ENCODE measurements at places on chromosomes 3 and 15.
A peak's percentile ranks its signal among the peaks of the same experiment; 100 is the strongest.

DNA sequence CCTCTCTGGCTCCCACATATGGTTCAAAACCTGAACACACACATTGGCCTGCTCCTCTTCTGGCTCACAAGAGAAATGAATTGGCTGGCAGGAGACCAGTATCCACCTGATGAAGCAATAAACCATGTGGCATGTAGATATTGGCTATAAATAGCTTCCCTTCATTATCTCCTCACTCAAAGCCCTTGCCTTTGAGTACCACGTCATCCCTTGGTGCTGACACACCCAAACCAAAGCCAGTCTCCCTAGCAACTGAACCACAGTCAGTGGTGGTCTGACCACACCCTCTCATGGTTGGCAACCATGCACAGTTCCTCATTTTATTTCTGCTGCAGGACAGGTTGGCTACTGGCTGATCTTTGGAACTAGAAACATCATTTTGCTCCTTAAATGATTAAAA lies 98.8 kb downstream of the ZNF621 start:
- DNase-seq = peak; percentile 38

DNA sequence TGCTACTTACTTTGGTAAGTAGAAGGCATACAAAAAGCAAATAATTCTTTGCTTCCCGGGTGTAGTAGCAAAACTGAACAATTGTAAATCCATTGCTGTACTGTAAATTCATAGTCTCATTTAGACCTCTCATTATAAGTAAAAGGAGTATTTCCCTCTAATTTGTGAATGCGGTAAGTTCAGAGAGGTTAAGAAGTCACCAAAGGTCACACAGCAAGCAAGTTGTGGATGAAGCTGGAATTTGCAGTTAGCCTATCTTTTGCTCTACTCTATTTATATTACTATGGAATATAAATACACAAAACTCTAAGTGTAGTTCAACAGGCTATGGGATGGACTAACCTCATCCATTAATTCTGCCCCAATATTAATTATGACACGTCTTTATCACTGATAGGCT lies 508.3 kb downstream of the MCTP2 start:
- no peak for DNase-seq

DNA sequence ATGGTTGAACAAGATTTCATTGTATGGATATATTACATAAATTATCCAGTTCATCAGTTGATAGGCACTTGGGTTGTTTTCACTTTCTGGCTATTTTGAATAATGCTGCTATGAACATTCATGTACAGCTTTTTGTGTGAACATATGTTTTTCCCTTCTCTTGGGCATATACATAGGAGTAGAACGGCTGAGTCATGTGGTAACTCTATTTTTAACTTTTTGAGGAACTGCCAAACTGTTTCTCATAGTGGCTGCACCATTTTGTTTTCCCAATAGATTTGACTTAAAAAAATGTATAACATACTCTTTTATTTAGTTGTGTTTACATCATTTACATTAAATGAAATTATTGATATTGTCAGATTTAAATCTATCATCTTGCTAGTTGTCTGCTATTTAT lies 28.8 kb upstream of the RFX7 start:
- no peak for DNase-seq

DNA sequence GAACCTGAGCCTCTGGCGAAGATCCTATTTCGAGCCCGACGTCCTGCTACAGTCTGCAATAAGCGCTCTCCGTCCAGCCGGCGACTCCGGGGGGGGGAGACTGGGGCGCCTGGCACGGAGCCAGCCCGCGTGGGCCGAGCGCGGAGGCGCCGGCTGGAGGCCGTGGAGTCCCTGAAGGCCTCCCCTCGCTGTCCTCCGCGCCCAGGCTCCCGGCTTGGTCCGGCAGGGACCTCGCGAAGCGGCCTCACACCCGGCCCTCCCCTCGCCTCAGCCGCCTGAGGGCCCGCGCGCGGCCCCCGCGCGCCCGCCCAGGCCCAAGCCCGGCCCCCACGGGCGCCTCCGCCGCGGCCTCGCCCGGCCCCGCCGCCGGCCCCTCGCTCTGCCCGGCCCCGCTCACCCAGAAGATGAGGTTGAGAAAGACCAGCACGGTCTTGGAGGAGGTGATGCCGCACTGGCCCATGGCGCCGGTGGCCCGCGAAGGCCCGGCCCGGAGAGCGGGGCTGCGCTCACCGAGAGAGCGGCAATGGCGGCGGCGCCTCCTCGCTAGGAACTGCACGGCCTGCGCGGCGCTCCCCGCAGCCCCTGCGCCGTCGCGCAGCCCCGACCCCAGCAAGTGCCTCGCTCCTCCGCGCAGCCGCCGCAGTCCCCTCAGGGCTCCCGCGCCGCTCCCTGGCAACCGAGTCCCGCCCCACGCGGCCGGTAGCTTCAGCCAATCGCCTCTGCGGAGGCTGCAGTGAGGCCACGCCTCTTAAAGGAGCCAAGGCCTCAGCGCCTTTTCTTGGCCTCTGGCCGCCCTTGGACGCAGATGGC lies at the start of gene TSPAN3:
TSS of gene TSPAN3 (minus strand) at position 615 of the 810 bp plus-strand sequence. CDS start at position 460, 155 bp downstream.
- peak; percentile 84 for DNase-seq

GRCh38 chr15:34233614-34234013 lies 8.8 kb downstream of the EMC4 start:
- DNase-seq = no peak

DNA sequence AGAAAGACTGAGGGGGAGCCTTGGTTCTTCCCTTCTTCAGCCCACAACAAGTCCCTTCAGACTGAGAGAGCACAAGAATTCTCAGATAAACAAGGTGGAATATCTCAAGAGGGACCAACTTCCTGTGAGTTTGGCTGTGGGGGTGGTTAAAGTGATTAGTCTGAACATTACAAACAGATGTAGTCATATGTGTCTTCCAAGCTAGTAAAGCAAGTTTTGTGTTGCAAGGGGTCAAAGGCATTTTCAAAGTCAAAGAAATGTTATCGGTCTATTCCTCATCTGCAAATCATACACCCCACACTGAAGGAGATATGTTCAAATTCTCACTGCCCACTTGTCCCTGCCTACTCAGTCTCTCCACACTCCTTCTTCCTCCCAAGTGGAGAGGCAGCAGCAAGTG lies 242.5 kb downstream of the FAM43A start:
- DNase-seq = no peak

GRCh38 chr15:70192490-70192889 lies 94.8 kb upstream of the TLE3 start:
- no peak for DNase-seq

DNA sequence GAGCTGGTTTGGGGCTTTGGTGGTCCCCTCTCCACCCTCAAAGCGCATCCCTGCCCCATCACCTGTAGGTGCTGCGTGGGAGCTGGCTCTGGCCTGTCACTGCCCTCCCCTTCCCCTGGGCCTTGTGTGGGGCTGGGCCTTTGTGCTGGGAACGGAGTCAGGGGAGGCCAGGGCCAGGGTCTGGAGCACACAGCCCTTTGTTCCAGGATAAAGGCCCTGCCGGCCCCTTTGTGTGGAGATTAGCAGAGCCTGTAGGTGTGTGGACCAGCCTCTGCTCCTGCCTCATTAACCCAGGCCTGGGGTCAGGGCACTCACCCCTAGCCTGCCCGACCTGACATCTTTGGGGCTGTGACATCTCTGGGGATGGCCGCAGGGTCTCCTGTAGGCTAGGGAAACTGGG lies 8.9 kb downstream of the EPHB3 start:
- no peak for DNase-seq

- no peak for DNase-seq
Measured at GRCh38 chr3:50123394-50124051, 31.6 kb upstream of the SEMA3F start.

DNA sequence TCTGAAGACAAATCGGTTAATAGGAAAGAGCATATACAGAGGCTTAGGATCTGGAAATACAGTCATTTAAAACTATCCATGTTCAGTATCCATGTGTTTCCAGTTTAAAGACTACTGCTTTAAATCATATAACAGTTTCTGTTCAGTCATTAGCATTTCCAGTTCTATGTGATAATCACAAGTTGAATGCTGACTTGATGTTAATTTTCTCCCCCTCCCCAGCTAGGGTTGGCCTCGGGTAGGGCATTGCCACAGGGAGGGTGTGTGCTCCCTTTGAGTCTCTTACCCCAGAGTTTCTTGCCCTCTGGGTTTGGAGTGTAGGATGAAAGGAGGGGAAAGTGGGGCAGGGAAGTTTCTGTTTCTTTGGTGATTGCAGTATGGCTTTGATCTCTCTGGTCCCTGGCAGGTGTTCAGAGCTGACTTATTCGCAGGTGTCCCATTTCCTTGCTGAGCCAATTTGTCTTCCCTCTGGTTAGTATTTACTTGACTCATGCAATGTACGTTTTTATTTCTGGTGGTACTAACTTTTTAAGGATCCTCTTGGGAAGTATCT lies 86.3 kb downstream of the SH3GL3 start:
- no peak for DNase-seq

DNA sequence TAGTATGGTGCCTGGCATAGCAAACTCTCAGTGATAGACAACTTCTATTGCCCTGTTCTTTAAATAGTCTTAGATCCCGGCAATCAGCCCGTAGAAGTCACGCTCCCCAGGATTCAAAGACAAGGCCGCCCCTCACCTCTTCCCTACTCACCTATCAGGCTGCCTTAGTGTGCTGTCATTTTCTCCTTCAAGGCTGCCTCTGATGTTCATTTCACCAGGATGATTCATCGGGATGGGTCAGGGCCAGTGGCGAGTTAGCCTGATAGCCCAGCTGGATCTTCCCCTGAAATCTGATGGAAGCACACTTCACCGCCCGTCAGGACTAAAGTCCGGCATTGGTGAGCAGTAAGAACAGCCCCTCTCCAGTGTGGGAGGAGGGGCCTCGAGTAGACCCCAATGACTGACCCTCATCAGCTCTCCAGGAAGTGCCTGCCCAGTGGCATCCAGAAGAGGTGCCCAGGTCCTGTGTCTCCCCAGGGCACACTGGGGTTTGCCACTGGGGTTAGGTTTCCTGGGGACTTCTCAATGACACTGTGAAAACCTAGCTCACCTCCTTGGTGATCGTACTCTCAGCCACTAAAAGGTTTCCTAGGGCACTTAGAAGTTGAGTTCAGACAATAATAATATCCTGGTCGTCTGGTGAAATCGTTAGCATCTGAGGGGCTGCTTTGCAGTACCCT lies 37.5 kb downstream of the TPM1 start:
- DNase-seq = no peak

- DNase-seq = no peak
Measured at GRCh38 chr3:48240000-48240963, 622 bp upstream of the ZNF589 start.

DNA sequence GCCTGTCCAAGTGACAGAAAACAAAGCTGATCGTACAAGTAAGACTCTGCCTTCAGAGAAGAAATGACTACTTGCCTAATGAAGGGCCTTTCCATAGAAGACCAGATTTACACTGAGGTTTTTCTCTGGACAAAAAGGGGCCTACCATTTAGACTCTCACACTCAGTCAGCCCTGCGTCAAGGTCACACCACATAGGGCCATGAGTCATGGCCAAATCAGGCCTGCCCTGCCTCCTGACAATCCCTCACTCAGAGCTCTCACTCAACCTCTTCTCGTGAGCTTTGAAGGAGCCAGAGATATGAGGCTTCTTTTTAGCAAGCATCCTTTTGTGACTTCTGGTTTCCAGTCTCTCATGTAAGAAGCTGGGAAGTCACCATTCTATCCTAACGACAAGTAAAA lies 68.1 kb upstream of the NMNAT3 start:
- peak; percentile 21 for DNase-seq

DNA sequence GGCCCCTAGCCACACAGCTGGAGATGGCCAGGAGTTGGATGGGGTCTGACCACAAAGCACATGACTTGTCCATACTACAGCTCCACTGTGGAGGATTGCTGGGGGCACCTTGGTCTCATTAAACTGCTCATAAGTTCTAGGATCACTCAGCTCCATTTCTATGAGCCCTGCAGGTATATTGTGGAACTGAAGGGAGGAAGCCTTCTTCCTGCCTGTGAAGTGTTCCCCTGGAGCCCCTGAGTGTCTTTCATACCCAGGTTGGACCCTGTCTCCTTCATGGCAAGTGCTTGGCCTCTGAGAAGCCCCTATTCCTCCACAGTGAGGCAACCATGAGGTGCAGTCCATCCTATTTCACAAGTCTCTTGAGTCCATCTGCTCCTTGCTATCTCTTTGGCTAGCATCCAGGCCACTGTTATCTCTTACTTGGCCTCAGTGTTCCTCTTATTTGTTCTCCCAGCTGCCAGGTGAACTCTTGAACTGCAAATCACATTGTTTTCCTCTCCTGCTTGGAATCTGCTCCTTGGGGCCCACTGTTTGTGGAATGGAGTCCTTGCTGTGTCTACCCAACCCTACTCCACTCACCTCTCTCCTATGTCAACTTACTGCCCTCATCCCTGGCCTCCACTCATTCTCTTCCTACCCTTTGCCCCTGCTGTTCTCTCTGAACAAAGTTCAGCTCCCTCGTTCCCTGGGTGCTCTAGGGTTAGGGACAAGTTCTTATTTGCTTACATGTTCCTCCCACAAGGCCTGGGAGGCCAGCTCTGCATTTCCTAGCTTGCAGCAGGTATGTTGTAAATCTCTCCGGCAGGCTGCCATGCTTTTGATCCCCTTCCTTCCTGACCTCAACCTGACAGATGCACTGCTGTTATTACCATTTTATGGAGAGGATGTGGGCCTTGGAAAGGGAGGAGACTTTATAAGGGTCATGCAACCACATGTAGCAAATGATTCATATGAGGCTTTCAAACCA lies 1.2 kb downstream of the ACOX2 start:
- DNase-seq = no peak
